ENCODE measurements at places on chromosomes 3 and 15. TPM values are rescaled to one million over a fixed set of nuclear protein-coding genes. Genes with fewer than 3 reads are reported as not detected.

The GNAT1 gene
- total RNA-seq, result not detected

The ANKRD34C gene
- total RNA-seq, result 0.28 TPM

The SAMMSON gene
- total RNA-seq, result 0.17 TPM

The GCNT3 gene
- total RNA-seq, result 0.10 TPM

The CCDC13 gene
- total RNA-seq, result 2.7 TPM

The LRRC31 gene
- total RNA-seq, result 0.50 TPM

The PLS1 gene
- total RNA-seq, result 3.8 TPM

The LRRIQ4 gene
- total RNA-seq, result 0.28 TPM

The TMEM266 gene
- total RNA-seq, result 3.4 TPM

The CYP8B1 gene
- not detected for total RNA-seq

The ITIH3 gene
- 2.0 TPM for total RNA-seq

The LRRC57 gene
- 30.9 TPM for total RNA-seq

The NEK10 gene
- total RNA-seq, result 12.5 TPM

The SLC22A14 gene
- 0.10 TPM for total RNA-seq

The GPR62 gene
- 1.2 TPM for total RNA-seq

The RTP4 gene
- 1.1 TPM for total RNA-seq

The THAP10 gene
- total RNA-seq, result 6.6 TPM

The HDAC11 gene
- 18.9 TPM for total RNA-seq

The KLHL40 gene
- 0.11 TPM for total RNA-seq

The KLF15 gene
- 7.9 TPM for total RNA-seq

The TMEM207 gene
- total RNA-seq, result not detected

The MME gene
- 7.5 TPM for total RNA-seq

The MAP6D1 gene
- total RNA-seq, result 17.1 TPM
